ENCODE measurements at places on chromosomes 4 and X.

- DNase-seq: peak; percentile 78
Observed at GRCh38 chr4:1009542-1010394, 1.7 kb upstream of the FGFRL1 start.

DNA sequence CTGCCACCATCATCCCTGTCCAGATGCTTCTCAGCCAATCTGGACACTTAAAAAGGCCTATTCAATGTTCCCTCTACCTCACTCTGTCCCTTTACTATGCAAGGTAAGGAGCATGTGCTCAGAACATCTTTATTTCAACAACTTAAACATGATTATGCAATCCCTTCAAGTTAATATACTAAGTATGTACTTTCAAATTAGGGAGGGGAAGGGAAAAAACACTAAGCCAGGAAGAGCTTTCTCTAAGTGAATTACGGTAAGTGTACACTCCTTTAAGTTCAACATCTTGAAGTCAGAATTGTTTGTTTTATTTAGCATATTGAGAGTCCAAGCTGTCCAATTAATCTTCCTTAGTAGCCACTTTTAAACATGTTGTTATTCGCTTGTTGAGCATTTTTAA is 14.1 kb downstream of the SLC10A7 start:
- DNase-seq: no peak

DNA sequence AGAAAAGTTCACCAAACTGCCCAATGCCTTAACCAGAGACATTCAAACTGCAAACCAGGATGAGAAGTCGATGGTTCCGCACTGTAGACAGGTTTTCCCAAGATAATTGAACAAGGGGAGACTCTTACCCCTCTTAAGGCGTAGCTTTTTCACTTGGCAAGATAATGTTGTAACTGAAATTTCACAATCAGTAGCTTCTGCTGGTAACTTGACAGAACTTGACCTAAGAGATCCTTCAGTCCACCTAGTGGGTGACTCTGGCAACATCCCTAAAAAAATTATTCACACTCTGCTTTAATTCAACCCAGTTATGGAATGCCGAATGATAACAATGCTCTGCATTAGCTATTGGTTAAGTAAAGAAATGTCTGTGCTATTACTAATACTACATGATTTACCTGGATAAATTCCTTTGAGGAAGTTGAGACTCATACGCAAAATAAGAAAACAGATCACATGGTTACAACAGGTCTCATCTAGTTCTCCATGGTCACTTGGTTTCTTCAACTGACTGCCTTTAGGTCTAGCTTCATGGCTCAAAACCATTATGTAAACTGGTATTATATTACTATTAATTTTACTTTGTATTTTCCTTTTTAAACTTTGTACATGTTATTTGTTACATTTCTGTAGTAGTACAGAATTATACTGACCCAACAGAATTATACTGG is 9.1 kb downstream of the ELF2 start:
- no peak for DNase-seq

DNA sequence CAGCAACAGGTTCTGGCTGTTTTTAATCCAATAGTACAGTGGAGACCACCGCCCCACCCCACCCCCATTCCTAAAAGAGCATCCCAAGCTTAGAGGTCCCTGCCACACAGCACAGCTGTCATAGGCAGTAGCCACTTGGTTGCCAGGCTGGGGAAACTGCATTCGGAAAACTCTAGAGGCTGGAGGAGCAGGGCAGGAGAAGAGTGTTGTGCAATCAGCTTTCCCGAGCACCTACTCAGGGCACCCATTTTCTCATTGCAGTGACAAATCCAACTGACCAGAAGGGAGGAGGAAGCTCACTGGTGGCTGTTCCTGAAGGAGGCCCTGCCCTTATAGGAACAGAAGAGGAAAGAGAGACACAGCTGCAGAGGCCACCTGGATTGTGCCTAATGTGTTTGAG is 1.1 kb downstream of the CXCL1 start:
- DNase-seq: no peak

- DNase-seq: no peak
Observed at GRCh38 chrX:5870238-5870637, 358.4 kb downstream of the NLGN4X start.

GRCh38 chr4:544386-545105 is 31.5 kb downstream of the TMEM271 start:
- DNase-seq: no peak

GRCh38 chr4:40032785-40033184 is 23.9 kb upstream of the N4BP2 start:
- DNase-seq: no peak

DNA sequence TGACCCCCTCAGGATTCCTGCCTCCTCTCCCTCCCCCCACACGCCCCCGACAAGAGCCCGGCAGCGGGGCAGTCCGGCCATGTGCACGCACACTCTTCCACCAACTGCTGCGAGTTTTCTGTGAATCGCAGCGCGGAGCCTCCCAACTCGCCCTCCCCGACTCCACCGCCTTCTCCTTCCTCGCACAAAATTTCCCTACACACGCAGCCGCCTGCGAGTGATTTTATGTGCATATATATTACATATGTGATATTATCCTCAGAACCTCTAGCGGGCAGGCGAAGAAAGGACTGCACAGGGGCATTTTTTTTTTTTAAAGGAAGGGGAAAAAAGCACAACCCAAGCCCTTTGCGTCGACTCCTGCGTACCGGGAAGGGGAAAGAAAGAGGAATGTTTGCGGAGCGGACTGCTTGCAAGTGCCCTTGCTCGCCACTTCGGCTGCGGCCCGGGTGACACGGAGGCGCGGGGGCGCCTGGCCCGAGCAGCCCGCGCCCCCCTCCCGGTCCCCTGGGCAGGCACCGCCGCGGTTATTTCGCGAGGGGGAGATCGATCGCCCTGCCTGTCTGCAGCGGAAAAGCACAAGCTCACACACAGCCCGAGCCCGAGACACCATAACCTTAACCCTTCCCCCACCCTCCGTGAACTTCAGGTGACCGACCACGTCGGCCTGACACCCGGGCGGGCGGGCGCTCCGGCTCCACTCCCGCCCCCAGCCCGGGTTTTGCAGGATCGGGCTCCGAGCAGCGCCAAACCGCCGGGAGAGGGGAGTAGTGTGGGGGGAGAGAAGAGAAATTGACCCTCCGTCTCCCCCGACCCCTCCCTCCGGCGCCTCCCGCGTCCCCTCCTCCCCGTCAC is 2.3 kb downstream of the ZNF827 start:
- DNase-seq: peak; percentile 39

DNA sequence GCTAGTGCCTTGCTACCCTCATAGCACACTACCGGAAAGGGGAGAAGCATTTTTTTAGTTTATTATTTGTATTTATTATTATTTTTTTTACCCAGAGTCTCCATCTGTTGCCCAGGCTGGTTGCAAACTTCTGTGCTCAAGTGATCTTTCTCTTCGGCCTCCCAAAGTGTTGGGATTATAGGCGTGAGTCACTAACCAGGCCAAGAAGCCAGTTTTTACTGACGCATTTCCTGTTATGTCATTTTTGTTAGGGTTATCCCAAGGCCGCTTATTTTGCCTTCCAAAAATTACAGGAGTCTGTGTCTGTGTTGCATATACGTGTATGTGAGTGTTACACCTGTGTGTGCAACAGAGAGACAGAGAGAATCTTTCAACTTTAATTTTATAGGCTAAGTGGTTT is 404.5 kb downstream of the GBA3 start:
- no peak for DNase-seq

- DNase-seq: no peak
Observed at GRCh38 chr4:174926958-174927357, 8.8 kb downstream of the ADAM29 start.

DNA sequence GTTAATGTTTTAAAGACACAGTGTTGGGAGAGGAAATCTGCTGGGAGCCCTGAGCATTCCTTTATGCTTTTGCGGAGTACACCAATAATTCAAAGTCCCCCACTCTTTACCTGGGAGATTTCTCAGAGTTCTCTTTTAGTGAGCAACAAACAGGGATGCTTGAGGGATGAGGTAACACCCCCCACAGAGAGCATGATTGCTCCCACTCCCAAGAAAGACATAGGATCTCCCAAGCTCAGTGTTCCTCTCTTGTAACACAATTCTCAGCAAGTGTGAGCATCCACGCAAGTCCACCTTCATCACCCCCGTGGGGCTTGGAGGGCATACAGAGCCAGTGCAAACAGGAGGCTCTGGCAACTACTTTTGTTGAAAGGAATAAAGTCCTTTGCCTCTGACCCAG is 36.1 kb downstream of the GSPT2 start:
- DNase-seq: no peak

DNA sequence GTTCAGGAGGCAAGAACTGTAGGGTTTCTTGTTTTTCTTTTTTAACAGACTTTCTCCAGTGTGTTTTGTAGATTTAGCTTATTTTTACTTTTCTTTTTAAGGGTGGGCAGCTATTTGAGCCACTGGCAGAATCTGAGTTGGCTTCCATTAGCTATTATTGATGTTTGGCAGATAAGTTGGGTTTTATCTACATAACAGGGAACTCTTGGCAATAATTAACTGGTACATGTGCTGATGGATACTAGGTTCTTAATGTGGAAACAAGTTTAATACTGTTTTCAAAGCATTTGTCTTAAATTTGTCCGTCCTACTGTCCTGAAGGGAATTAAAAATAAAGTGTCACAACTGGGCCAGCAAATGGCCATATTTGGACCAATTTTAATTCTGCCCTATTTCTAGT is 80.5 kb downstream of the PHOX2B start:
- DNase-seq: no peak

GRCh38 chr4:185165605-185166063 is 22.6 kb downstream of the SLC25A4 start:
- DNase-seq: no peak

DNA sequence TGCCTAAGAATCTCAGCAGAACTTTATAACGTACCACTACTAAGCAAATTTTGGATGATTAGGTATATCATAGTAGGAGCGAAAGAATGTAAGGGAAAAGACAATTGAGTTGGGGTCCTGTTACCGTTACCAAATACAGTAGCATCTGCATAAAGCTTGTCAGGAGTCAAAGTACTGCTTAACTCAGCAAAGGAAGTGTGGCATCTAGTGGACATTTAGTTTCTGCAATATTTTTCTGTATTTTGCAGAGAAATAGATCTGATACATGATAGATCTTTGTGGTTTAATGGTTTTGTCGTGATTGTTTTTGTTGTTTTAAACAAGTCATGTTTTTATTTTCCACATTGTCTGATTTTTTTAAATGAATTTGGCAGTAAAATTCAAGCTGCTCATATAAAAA is 81.0 kb upstream of the SMARCAD1 start:
- no peak for DNase-seq

DNA sequence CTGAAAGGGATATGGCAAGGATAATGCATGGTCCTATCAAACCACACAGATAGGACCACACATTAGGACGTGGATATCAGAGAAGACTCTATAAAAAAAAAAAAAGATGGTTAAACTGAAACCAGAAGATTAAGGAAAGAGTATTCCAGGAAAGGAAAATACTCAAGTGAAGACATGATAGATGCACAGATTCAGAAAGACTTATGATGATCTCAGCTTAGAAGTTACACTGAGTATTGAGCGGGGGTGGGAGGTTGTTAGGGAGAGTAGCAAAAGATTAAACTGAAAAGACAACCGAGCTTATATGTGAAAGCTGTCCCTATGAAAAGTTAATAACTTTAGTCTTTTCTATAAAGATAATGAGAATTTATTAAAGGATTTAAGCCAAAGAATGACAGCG is 211.0 kb upstream of the EMCN start:
- no peak for DNase-seq

DNA sequence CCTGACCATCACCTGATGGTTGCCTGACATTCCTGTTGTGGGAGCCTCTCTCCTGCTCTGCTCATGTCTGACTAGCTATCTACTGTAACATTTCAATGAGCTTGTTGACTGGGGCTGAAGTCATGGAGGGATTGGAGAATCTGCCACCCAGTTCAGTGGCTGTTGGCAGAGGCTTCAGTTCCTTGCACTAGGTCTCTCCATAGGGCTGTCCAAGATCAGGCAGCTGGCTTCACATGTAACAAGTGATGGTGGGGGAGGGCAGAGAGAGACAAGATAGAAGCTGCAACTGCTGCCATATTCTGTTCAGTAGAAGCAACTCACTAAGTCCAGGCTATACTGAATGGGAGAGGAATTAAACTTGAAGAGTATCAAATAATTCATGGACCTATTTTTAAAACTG is 14.1 kb upstream of the CCNI start:
- no peak for DNase-seq

DNA sequence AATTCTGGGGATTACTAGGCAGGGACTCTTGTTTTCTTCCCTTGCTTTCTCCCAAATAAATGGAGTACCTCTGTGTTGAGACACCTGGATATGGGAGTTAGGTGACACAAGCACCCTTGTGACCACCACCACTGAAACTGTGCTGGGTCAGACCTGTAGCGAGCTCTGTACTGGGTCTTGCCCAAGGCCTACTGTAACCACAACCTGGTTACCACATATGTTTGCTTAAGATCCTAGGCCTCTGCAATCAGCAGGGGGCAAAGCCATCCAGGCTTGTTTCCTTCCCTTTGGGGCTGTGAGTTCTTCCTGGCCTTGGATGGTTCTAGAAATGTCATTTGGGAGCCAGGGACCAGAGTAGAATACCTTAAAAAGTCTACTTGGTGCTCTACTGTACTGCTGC is 49.4 kb downstream of the LPAR4 start:
- no peak for DNase-seq

- DNase-seq: no peak
Observed at GRCh38 chrX:154321594-154321993, 26.0 kb downstream of the TKTL1 start.

GRCh38 chr4:40170588-40170987 is 26.2 kb upstream of the RHOH start:
- no peak for DNase-seq

- no peak for DNase-seq
Observed at GRCh38 chr4:8589823-8590545, 2.6 kb upstream of the CPZ start.

DNA sequence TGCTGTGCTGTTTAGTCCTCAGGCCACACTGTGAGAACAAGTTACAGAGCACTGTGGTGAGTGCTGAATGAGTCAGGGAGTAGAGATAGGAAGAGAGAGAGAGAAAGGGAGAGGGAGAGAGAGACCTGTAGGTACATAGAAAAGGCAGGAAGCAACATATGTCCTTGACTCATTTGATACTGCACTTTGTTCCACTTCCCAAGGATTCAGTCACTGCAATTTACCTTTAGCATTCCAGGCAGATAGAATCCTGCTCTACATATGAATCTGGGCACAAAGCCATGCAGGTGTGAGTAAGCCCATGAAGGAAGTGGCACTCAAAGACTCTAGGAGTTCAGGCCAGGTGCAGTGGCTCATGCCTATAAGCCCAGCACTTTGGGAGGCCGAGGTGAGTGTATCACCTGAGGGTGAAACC is 1.0 kb upstream of the DAPP1 start:
- DNase-seq: no peak

- DNase-seq: no peak
Observed at GRCh38 chr4:81120055-81120454, 89.5 kb downstream of the BMP3 start.

GRCh38 chr4:38531141-38531727 is 132.8 kb upstream of the KLF3 start:
- DNase-seq: no peak

GRCh38 chr4:48173056-48173991 is 39.3 kb upstream of the TXK start:
- DNase-seq: no peak

Data from T-helper 17 cell (primary cell).